SK-MEL-5 (cell line): ENCODE measurements at places on chromosomes 12 and 14. TPM values are rescaled to one million over a fixed set of nuclear protein-coding genes. Genes with fewer than 3 reads are reported as not detected.
A peak's percentile ranks its signal among the peaks of the same experiment; 100 is the strongest.

DNA sequence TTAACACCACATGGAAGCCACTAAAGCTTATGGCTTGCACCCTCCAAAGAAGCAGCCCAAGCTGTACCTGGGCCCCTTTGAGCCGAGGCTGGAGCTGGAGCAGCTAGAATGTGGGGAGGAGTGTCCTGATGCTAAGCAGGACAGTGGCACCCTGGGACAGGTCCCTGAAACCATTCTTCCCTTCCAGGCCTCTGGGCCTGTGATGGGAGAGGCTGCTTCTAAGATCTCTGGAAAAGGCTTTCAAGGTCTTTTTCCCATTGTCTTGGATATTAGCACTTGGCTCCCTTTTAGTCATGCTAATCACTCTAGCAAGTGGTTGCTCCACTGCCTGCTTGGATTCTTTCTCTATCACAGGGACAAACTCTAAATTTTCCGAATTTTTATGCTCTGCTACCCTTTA, 40.9 kb downstream of the OSBPL8 start:
- DNase-seq: no peak

Gene SCAF11
- 49.0 and 58.1 TPM in 2 replicates for total RNA-seq

GRCh38 chr14:99267837-99268781, 3.9 kb downstream of the BCL11B start:
- no peak for DNase-seq

DNA sequence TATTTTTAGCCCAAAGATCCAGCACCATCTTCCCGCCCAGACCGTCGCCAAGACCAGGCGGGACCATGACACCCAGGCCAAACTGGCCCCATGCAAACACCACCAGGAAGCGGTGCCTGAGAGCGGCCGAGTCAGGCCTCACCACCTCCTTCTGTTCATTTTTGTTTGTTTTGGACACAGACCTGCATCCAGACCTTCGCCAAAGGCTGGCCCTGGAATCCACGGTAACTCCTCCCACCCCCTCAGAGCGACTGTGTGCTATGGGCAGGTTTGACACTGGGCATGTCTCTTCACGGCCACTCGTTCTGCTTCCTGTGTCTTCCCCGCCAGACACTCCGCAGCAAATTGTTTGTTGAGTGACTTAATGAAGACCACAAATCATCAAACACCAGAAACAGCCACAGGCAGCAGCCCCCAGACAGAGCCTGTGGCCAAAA, 47.1 kb downstream of the NCOR2 start:
- no peak for DNase-seq

DNA sequence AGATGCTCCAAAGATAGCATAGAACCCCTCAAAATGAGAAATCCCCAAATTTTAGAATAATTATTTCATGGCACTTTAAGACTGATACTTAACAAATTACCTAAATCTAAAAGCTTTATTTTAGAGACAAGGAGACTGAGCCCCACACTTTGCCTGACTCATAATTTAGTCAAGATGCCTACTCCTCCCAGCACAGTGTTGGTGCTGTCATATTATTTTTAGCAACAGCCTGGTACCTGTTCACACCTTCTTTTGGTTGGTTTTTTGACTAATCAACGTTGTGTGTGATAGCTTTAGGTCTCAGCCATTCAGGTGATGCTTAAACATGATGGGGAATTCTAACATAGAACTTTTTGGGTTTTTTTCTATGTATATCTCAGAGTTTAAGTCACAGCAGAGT, 120.2 kb downstream of the SEC23A start:
- no peak for DNase-seq

Gene ERP27
- 0.61 and 0.74 TPM in 2 replicates for total RNA-seq

DNA sequence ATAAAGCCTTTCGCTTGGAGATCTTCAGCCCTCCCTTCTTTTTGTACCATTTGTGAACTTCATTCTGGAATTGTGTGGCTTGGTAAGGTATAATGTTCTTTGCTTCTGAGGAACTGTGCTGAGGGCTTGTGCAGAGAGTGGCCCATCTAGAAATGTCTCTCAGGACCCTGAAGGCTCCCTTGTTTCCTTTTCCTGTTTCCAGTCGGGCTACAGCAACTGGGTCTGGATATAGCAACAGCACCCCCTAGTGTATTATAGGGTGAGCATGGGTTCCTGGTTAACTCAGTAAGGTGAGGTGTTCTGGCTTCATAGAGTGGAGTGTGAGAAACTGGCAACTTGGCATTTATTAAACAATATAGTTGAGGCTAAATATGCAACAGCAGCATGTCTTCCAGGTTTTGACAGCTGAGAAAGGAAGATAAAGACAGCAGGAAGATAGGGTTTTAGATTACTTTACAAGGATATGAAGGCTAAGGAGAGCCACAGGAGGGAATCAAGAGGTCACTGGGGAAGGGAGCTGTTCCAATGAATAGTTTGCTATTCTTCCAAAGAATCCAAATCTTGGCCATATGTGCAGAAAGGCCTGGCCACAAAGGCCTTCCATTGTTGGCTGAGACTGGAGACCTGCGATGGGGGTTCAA, 49.1 kb upstream of the RNU6-8 start:
- peak; percentile 87 for DNase-seq

Gene PTPRO
- 0.67 and 0.71 TPM in 2 replicates for total RNA-seq

GRCh38 chr14:87613881-87614280, 379.1 kb downstream of the GALC start:
- DNase-seq: no peak

DNA sequence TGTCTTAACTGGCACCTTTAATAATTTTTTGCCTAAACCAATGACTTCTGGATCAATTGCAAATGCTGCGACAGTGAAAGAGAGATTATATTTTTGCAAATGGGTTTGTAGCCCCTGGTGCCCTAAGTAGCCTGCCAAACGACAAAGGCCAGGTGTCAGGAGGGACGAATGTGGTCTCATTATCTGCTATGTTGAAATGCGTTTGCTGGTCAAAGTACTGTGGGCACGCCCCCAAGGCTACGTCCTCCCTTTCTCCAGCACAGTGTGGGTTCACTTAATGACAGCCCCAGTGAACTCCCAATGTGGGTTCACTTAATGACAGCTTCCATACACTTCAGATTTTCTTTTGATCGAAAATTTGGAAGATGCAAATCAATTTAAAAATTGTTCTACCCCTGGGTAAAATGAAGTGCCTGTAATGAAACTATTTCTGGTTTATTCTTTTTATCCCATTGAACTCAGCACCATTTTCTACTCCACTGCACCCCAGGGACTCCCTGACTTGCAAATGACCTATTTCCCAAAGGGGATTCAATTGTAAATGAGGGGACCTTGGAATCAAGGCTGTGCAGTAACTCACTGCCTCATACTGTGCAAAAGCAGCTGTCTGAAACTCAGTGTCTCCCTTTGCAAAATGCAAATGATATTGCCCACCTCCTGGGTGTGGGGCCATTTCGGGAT, 1.4 kb downstream of the SERPINA11 start:
- DNase-seq: no peak

- DNase-seq: no peak
Measured at GRCh38 chr12:109591041-109591440, 17.4 kb downstream of the MVK start.

- DNase-seq: no peak
Measured at GRCh38 chr12:109600481-109600880, 26.9 kb downstream of the MVK start.

- DNase-seq: peak; percentile 29
Measured at GRCh38 chr14:77580964-77581505, 35.4 kb downstream of the SPTLC2 start.

GRCh38 chr12:15544589-15544988, 222.3 kb downstream of the PTPRO start:
- no peak for DNase-seq

Gene KRT85
- total RNA-seq: not detected in 2 replicates

DNA sequence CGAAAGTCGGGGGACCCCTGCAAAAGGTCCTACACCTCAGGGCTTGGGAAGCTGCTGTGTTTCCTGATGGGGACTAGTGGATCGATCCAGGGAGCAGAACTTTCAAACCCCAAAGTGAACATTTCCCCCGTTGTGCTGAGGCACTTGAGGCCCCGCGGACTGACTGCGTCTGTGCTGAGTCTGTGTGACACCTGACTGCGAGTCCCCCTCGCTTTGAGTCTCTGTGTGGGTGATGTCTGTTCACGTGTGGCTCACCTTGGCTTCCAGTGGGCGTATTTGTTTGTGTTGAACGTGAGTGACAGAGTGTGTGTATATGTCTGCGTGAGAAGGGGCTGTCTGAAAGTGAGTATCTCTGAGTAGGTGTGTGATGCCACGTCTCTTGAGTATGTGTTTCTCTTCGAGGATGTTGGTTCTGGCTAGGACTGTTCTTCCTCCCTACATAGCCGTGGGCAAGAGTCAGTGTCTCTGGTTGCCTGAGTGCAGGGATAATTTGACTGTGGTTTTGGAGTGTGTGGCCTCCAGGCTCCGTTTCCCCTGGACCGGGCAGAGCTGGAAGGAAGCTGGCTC, 1.3 kb downstream of the TEAD4 start:
- DNase-seq: no peak

DNA sequence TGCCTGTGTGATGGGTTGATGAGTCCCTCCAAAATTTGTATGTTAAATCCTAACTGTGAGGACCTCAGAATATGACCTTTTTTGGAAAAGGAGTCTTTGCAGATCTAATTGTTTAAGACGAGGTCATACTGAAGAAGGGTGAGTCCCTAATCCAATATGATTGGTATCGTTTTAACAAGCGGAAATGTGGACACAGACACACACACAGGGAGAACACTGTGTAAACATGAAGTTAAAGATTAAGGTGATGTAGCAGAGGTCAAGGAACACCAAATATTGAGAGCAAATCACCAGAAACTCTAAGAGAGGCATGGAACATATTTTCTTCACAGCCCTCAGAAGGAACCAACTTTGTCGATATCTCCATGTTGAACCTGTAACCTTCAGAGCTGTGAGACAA, 1106.7 kb downstream of the SLC6A15 start:
- DNase-seq: no peak

Gene TCL1B
- total RNA-seq: not detected in 2 replicates

GRCh38 chr14:37438444-37438843, 156.6 kb downstream of the FOXA1 start:
- no peak for DNase-seq

Gene MANSC4
- 0.37 TPM in 1 of 2 replicates, not detected in the other for total RNA-seq

- no peak for DNase-seq
Measured at GRCh38 chr12:6181583-6182278, 18.5 kb upstream of the CD9 start.

DNA sequence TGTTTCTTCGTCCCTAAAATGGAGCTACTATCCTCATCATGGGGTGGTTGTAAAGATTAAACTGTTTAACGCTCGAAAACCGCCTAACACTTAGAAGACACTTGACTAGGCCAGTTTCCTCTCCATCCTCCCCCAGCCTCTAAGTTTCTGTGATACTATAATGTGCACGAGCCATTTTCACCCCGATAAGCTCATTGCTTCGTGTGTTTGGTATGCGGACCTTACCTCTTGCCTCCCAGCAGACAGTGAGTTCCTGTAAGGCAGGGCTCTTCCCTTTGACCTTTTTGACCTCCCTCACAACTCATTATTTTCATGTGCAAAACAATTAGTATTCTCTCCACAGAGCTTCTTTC, 499 bp upstream of the GXYLT1 start:
- no peak for DNase-seq

GRCh38 chr14:103552011-103552845, 10.2 kb downstream of the BAG5 start:
- no peak for DNase-seq

DNA sequence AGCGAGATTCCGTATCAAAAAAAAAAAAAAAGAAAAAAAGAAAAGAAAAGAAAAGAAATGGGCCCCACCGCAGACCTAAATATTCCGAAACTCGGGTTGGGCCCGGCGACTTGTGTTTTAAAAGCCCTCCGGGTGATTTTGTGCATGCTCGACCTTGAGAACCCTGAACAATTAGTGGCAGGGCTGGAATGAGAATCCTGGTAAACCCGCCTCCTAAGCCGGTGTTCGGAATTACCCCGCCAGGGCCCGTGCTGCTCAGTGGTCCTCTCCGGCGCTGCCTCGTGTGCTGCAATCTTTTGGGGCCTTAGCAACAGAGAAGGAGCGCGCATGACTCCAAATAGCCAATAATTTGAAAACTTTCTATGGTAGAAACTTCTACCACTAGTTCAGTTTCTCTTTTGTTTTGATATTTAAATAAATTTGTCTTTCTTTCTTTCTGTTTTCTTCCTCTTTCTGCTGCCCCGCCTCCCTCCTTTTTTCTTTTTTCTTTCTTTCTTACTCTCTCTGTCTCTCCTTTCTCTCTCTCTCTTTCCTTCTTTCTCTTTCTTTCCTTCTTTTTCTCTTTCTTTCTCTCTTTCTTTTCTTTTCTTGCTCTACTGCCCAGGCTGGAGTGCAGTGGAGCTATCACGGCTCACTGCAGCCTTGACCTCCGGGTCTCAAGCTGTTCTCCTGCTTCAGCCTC, 1.5 kb upstream of the GALNT6 start:
- DNase-seq: no peak

DNA sequence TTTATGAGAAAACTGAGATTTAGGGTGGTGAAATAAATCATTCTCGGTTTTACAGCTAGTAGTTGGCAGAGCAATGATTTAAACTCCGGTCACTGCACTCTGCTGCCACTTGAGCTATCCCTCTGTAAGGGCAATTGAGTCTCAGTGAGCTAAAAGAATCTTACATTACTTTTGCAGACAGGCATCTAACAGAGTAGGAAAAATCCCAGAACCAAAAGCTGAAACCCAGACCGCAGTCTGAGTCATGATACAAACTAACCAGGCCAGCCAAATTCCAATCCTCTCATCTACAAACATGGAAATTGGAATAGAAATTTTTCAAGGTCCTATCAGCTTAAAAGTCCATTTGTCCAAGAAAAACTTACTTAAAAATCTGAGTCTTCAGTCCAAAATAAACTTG, 73.7 kb downstream of the ANKS1B start:
- peak; percentile 38 for DNase-seq
